ENCODE measurements at places on chromosomes 7 and 10.
A peak's percentile ranks its signal among the peaks of the same experiment; 100 is the strongest.

DNA sequence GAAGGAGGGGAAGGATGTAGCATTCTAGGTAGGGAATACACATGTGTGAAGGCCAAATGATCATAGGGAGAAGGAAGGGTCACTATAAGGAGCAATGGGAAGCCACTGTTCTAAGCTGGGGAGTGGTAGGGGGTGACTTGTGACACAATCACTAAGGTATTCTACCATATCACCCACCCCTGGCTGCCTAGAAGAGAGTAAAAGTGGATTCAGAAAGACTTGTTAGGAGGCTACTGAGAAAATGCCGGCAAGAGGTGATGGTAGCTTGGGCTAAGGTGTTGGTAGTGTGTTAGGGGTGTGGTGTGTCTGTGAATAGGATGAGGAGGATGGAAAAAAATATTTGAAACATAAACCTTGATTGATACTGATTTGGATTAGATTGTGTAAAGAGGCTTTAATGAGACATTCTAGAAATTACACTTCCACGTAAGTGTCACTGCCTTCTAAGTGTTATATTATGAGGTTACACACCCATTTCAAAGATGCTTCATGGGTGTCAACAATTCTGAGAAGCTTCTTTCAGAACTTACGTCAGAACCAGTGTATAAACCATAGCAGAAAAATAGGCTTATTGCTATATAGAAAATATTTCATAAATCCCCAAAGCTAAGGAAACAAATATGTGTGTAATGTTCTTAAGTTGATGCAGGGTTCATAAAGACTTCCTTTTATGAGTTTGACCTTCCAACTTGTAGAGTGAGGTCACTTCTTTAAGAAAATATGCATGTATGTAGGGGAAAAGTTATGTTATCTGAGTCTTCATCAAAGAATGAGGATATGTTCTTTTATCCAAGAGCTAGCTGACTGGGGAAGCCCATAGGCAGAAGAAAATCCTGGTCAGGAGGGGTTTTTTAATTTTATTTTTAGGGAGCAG is 5.6 kb upstream of the BPGM start:
- ATAC-seq: no peak

DNA sequence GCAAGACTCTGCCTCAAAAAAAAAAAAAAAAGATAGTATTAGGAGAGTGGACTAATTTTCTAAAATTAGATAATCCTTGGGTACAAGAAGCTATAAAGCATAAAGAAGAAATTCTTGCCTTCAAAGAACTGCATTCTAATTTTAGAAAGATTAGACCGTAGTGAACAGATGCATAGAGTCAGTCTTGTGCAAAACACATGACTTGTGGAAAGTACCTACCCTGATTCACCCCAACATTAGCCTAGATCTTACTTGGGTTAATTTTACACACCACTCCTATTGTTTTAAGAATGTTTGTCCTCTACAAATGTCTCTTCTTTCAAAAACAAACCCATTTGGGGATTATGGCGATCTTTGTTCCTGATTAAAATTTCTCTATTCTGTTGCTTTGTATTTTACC is 38.9 kb upstream of the SP8 start:
- ATAC-seq: no peak

DNA sequence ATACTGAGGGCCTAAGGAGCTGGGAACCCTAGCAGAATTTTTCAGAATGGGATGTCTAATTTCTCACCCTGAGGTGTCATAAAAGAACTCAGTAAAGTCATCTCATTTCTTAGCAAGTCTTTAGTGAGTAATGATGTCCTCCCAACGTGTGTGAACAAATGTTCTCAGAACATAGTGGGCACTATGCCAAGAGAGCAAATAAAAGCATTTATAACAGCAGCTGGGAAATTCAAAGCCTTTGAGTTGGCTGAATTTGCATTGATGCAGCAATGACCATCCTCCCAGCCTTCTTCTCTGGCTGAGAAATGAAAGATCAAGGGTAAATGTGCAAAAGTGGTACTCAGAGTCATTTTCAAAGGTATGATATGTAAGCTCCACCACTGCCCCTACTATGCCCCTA is 109.4 kb downstream of the FAM107B start:
- ATAC-seq: peak; percentile 59

- no peak for ATAC-seq
Measured at GRCh38 chr7:40883826-40884225, 749.0 kb downstream of the SUGCT start.

GRCh38 chr10:131071721-131072120 is 239.8 kb downstream of the TCERG1L start:
- no peak for ATAC-seq

DNA sequence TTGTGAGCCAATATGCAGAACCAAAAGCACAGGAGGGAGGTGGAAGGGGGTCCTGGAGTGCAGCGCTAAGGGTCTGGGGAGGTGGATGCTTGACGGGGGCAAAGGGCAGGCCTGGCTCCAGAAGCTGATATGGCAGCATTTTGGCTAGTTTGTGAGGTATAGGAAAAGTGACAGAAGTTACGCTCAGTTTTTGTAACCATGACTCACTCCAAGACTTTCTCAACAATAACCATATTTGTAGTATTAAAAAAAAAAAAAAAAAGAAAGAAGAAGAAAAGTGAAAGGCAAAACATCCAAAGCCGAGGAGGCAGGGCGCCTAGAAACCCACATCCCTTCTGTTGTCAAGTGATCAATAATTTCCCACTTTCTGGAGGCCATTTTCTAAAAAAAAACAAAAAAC is 92.3 kb downstream of the RNF216 start:
- no peak for ATAC-seq

- no peak for ATAC-seq
Measured at GRCh38 chr7:91571601-91572000, 307.4 kb downstream of the FZD1 start.
